ENCODE measurements at places on chromosomes 7 and 10.
A peak's percentile ranks its signal among the peaks of the same experiment; 100 is the strongest.

GRCh38 chr10:69413221-69413865, 3.4 kb downstream of the TACR2 start:
- DNase-seq, result peak; percentile 57

- DNase-seq, result no peak
These were observed 355.9 kb upstream of the C7orf33 start for GRCh38 chr7:148234715-148235114.

- no peak for DNase-seq
These were observed 389.9 kb upstream of the AKR1E2 start for GRCh38 chr10:4436103-4436502.

DNA sequence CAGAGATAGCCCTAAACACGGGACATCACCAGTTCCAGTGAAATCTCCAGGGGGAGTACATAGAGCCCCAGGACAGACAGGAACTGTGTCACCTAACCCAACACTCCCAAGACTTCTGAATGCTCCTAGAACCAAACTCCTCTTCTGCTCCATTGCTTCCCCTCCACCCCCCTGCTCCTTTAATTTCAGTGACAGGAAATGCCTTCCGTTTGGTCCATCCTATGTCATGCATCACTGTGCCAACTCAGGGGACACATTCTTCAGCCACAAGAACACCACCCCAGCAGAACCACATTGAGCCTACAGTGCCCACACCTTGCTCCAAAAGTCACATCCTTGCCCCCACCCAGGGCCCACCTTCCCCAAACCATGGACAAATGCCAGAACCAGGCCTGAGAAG, 100.5 kb downstream of the KCNMA1 start:
- DNase-seq, result no peak
